ENCODE measurements at places on chromosomes 7 and 10.

GRCh38 chr7:133575726-133576440, 323.0 kb downstream of the EXOC4 start:
- DNase-seq: no peak

GRCh38 chr7:105429746-105430612, 41.3 kb upstream of the SRPK2 start:
- DNase-seq: peak; percentile 50

- DNase-seq: peak; percentile 2
Measured at GRCh38 chr7:124152859-124153692, 120.2 kb upstream of the TMEM229A start.

DNA sequence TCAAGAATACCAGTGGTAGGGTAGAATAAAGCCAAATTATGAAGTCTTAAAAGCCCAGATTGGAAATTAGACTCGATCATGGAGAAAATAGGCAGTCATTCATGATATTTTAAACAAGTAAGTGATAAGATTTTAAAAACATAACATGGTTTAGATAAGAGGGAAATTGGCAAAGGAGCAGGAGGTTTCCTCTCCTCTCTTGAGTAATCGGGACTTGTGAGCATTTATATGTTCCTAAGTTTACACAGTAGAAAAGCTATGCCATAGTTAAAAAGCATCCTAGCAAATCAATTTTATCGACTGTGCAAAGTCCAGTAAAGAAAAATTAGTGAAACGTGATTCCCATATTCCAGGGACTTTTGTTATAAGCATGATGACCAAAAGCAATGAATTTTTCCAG, 313.2 kb downstream of the AHR start:
- DNase-seq: no peak

DNA sequence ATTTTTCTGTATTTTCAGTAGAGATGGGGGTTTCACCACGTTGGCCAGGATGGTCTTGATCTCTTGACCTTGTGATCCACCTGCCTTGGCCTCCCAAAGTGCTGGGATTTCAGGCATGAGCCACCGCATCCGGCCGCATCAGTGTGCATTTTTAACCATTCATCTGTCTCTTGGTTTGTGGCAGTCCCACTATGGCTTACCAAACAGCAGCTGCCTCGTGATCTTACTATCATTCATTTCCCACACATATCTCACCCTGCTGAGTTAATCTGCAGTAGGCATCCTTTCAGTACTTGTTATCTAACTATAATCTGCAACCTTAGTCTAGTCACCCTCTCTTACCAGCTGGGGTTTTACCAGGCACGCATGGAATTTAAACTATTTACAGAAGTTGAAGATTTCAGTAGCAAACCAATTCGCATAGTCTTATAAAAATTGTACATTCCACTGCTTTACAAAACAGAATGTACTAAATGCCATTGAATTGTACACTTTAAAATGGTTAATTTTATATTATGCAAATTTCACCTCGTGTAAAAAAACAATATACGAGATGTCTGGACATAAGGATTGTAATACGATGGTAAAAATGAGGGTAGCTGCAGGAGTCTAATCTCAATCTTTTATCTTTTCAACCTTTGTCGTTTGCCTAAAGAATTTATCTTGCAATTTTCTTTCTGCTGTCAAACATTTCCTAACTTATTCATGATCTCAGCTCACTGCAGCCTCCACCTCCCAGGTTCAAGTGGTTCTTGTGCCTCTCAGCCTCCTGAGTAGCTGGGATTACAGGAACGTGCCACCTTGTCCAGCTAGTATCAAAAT, 4.6 kb upstream of the TBC1D12 start:
- no peak for DNase-seq

GRCh38 chr10:119715628-119716505, 10.0 kb upstream of the INPP5F start:
- DNase-seq: no peak

DNA sequence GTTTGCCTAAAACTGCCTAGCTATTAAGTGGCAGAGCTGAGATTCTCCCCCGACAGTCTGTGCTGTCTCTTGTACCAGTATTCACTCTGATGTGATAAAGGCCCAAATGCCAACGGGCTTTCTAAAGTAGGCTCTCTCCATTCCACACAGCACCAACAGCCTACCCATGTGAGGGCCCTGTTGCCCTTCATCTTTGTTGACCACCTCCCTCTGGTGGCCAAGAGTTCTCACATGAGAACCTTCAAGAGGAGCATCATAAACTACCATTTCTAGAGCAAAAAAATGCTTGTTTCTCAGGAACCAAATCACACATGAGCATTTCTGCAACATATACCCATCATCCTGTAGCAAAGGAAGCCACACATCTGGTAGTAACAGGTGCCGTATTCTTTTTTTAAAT, 185.8 kb downstream of the GRM8 start:
- DNase-seq: no peak

- no peak for DNase-seq
Measured at GRCh38 chr7:151232917-151233701, 826 bp downstream of the CHPF2 start.

GRCh38 chr7:57215423-57215822, 83.2 kb upstream of the ZNF479 start:
- DNase-seq: no peak

DNA sequence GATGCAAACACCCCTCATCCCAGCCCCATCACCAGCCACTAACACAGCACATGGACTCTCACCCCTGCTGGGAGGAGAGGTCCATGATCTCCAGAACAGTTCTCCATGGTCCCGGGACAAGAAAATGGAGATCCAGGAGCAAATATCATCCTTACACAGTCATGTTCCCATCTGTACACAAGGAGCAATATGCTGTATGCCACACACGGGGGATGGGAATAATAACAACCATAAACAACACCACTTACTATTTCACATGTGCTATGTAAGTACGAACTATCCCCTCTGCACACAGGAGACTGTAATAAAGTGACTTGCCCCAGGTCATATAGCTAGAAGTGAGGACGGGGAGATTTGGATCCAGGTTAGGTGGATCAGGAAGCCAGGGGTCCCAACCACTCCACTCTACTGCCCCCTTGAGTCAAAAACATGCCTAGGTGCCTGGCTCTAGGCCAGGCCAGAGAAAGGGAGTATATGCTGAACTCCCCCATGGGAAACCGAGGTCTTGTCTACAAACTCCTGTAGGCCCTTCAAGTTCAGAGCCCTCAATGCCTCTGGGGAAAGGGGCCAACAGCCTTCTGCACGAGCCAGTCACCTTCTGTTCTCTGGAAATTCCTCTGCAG, 34.1 kb downstream of the LRRC20 start:
- DNase-seq: no peak

GRCh38 chr7:115066050-115066449, 144.2 kb downstream of the MDFIC start:
- DNase-seq: no peak

GRCh38 chr7:28018446-28018845, 162.1 kb downstream of the JAZF1 start:
- no peak for DNase-seq

DNA sequence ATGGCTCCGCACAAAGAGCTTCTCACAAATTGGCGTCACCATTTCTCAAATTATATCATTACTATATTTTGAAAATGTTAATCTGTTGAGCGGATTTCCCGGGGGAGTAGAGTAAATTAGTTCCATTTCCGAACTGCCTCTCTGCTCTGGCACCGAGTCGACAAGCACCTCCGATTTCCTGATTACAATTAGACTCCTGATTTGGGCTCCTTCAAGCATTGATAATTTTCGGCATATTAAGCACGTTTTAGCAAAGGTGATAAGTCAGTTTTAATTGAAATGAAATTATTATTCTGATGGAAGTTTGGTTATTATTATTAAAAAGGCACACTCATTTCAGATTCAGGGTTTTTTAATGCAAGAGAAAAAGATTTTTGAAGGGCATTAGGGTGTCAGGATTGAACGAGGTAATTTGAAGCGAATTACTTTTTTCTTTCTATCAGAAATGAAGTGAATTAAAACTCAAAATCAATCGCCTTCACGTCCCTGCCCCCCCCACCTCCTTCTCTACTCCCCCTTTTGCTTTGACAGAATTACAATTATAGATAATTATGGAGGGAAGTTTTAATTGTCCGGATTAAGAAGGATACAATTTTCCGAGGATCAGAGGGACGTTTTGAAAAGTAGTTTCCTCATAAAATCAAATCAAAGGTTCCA, 4.0 kb upstream of the UNCX start:
- no peak for DNase-seq

GRCh38 chr10:12839941-12840611, 161.4 kb downstream of the CCDC3 start:
- no peak for DNase-seq

- no peak for DNase-seq
Measured at GRCh38 chr10:28355376-28355775, 52.5 kb upstream of the MPP7 start.

DNA sequence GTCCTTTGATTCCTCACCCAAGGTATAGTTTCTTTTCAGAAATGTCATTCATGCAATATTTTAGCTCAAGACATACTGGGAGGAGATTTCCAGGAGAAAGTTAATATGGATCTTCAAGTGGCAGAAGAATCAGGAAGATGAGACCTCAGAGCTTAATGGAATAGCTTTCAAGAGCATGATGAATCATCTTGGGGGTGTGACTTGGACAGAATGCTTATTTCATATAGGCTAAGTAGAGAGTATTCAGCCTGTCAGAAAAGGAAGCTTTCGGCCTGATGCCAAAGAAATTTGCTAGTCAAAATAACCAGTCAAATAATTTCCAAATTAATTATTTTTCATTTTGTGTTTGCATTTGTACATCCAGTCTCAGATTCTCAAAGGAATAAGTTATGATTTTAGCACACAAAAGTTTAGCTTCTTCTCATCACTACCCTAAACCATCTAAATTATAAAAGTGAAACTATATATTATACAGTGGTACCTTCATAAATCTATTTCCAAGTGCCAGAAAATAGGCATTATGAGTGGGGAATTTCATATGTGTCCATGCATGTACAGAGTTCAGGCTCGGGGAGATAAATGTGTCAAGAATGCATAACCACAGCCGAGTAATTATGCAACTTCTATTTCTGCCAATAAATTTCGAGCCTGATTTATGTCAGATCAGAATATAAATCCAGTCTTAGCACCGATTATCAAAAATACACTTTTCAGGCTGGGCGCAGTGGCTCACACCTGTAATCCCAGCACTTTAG, 27.3 kb upstream of the CALD1 start:
- DNase-seq: no peak

DNA sequence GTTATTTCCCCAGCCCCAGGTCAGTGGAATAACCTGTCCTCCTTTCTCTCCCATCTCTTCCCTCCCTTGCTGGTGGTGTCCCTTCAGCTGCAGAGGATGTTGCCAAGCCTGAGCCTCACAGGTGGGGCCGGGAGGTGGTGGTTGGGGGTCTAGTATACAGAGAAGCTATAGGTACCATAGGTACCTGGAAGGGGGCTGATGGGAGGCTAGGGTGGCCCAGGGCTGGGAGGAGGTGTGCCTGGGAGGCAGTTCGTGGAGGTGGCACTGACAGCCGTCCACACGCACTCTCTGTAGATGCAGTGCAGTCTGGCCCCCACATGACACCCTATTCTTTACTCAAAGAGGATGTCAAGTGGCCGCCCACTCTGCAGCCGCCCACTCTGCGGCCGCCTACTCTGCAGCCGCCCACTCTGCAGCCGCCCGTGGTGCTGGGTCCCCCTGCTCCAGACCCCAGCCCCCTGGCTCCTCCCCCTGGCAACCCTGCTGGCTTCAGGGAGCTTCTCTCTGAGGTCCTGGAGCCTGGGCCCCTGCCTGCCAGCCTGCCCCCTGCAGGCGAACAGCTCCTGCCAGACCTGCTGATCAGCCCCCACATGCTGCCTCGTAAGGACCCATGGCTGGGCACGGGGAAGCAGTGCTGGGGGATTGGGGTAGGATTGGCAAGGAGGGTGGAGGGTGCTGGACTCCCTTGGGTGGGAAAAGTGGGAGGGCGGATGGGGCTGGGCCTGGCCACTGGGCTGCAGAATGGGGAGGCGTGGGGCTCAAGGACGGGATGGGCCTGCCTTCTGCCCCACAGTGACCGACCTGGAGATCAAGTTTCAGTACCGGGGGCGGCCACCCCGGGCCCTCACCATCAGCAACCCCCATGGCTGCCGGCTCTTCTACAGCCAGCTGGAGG, 9.5 kb downstream of the IRF5 start:
- no peak for DNase-seq

GRCh38 chr10:128528167-128528566, 401.9 kb upstream of the MKI67 start:
- no peak for DNase-seq

DNA sequence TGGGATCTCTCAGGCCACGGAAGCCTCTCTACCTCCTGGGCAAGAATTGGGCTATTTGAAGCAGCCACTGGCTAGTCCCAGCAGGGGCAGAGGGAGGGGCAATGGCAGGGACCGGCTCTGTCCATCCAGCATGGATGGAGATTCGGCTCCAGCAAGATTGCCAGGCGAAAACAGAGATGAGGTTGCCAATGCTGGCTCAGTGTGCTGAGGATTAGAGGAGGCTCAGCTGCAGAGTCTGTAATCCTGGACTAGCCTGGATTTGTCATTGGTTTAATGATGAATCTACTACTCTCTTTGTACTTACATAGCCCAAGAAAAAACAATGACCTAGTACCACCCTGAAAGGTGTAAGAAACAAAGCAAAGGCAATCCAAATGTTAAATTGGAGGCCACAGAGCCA, 112.2 kb upstream of the PDCD4 start:
- no peak for DNase-seq

Measured in NCI-H1105 (cell line).